ENCODE measurements at places on chromosomes 7 and 10. TPM values are rescaled to one million over a fixed set of nuclear protein-coding genes. Genes with fewer than 3 reads are reported as not detected.

The RBP3 gene
- total RNA-seq, result not detected

The ALOX5 gene
- total RNA-seq, result not detected

The CTAGE8 gene
- total RNA-seq, result not detected

The NUTM2A gene
- total RNA-seq, result 0.19 TPM

The BBIP1 gene
- total RNA-seq, result 31.7 TPM

The PNLIP gene
- total RNA-seq, result not detected

The CCDC146 gene
- 1.6 TPM for total RNA-seq

The BEND7 gene
- 2.9 TPM for total RNA-seq

The ZNF804B gene
- total RNA-seq, result not detected

The CTTNBP2 gene
- total RNA-seq, result 1.9 TPM

The CYTH3 gene
- total RNA-seq, result 28.8 TPM

The LRRC18 gene
- total RNA-seq, result not detected

The CTBP2 gene
- total RNA-seq, result 64.5 TPM

The EPHB4 gene
- total RNA-seq, result 14.1 TPM

The CHAT gene
- not detected for total RNA-seq

The DNMBP gene
- total RNA-seq, result 38.6 TPM

The TAS2R5 gene
- total RNA-seq, result 0.79 TPM

The C10orf67 gene
- total RNA-seq, result not detected

The IDI2 gene
- total RNA-seq, result not detected

The DNAJC9 gene
- 41.9 TPM for total RNA-seq

The UCMA gene
- total RNA-seq, result not detected

The SLC29A4 gene
- total RNA-seq, result 0.40 TPM

The WIPF3 gene
- not detected for total RNA-seq

The NODAL gene
- not detected for total RNA-seq

The SEC31B gene
- total RNA-seq, result 2.7 TPM

The GHRHR gene
- not detected for total RNA-seq

The FOXI2 gene
- not detected for total RNA-seq

The STEAP2 gene
- 22.3 TPM for total RNA-seq

The AIFM2 gene
- 8.9 TPM for total RNA-seq
